GM12878 (cell line): ENCODE measurements at places on chromosomes 3 and 15. TPM values are rescaled to one million over a fixed set of nuclear protein-coding genes. Genes with fewer than 3 reads are reported as not detected.

The DENND4A gene
- total RNA-seq, result 46.7 and 50.1 TPM in 2 replicates

The CMTM8 gene
- total RNA-seq, result not detected in 2 replicates

DNA sequence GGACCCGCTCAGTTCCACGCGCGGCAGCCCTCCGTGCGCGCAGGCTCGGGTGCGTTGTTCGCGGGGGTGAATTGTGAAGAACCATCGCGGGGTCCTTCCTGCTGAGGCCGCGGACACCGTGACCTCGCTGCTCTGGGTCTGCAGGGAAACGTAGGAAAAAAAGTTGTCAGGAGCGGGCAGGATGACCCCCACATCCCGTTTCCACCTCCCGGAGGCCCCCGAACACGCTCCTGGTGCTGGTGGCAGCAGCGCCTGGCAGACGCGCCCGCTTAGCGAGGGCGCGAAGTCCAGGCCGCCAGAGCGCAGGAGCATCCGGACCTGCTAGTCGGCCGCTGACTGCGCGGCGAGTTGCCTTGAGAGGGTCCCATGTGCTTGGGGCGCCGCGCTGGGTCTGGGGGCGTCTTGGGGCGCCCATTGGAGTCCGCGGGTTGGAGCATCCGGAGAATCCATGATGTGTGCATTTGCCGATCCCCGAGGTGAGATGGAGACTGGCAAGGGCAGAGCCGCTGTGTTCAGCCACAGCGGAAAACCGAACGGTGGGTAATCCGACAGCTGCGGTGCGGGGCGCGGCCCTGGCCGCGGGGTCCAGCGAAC is 520 bp downstream of the GREM1 start:
- DNase-seq, result no peak

DNA sequence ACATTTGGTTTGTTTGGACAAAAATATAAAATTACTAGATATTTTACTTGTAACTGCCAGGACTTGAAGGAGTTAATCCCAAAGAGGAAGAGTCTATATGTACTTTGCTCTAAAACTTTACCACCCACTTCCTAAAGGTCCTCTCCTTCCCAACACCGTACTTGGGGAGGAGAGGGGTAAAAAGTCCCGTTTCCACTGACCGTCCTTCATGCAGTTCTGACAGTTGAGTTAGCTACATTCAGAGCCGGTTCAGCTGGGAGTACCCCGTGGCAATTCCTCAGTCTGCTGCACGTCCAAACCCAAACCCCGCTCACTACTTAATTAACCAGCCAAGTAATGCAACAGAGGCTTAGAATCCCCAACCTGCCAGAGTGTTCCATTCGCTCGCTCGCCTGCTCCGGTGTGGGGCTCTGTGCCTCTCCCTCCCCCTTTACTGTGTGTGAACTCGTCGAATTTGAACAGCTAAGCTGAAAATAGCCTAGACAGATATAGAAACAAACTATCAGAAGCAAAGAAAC is 519.7 kb downstream of the FOXP1 start:
- no peak for DNase-seq

GRCh38 chr15:66222273-66223198 is 31.0 kb downstream of the MEGF11 start:
- no peak for DNase-seq

DNA sequence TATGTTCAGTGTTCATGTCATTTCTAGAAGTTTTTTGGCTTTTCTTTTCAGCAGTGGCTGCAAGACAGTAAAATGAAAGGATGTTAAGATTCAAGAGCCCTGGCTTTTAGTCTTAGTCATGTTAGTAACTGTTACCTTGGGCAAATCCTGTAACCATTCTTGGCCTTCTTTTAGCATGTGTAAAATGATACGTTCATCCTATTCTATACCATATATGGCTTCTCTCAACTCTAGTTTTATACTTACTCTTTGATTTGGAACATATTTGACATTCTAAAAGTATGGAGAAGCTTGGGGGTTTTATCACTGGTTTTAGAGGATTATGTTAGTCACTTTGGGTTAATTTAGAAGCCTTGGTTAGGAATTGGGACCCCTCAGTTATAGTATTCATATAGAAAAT is 20.1 kb downstream of the GTF2E1 start:
- DNase-seq, result no peak

The TTC21A gene
- 2.6 and 2.7 TPM in 2 replicates for total RNA-seq

The RBPMS2 gene
- total RNA-seq, result 0.31 and 0.66 TPM in 2 replicates

The XCR1 gene
- 0.13 and 0.26 TPM in 2 replicates for total RNA-seq

The HMCES gene
- 25.5 and 33.4 TPM in 2 replicates for total RNA-seq

DNA sequence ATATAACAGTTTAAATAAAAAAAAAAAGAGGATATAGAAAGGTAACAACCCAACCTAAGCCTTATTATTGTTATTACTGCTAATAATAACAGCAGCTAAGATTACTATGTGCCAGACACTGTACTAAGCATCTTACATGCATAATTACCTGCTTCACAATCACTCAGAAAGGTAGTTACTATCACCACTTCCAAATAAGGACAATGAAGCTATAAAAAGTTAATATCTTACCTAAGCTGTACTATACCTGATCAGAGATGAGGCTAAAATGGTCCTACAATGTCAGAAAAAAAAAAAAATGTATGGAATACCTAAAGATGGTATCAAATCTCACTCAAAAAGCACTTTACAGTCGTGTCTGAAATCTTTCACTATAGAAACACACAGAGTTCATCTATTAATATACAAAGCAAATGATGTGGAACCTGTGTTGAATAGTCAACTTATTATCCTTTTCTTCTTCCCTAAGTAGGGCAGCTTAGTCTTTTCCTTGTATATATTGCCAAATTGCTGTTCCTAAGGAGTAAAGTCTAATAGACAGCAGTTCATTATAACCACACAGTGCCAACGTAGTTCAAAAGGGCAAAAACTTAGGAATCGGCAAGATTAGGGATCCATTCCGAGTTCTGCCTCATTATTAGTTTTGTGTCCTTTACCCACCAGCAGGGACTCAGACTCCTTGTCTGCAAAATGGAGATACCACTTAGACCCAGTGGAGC is 23.8 kb downstream of the GSK3B start:
- no peak for DNase-seq

DNA sequence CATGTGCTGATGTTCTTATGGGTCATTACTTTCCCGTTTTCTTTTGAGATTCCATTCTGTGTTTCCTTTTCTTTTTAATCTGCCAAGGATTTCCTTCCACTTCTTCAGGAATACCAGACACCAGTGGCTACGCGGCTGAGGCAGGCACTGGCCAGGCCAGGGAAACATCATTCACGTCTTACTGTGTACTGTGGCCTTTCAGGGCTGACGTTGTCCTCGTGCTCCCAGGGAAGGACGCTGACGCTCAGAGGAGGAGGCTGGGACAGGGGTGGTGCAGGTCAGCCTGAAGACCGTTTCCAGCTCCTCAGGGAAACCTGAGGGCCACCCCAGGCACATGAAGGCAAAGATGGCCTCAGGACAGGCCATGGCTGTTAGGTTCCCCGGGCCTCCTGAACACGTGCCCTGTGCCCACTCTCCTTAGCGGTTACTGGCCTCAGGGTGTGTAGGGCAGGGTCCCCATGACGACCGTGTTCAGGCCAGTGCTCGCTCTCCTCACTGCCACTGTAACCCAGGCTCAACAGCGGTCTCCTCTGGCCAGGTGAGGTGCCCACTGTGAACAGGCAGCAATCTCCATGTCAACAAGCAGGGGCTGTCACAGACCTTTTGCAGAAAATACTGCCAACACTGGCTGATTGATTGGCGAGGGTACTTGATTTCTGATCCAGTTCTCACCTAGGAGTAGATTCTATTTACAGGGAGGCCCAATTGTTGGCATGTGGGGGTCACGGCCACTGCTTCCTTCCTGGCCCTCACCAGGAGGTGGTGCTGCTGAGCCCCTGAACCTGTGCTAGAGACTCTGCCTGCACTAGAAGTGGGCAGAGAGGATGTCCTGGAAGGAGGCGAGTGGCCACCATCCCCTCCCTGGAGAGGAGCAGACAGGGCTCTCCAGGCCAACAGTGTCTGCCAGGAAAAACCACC is 169.5 kb downstream of the ATP10A start:
- DNase-seq, result no peak

DNA sequence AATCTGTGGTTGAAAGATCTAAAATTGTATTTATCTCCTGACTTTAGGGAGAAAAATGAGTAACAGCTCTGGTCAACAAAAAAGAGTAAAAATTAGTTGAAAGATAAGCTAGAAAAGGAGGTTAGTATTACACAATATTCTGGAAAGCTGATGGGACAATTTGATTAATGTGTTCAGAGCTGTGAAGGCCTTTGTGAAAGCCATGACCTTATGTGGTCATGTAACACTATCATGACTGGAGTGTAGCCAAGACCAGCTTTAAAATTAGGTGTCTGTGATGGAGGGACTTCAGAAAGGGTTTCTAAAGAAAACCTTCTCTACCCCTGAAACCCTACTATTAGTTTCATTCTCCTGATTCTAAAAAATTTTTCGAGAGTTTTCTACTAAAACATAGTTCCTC is 127.2 kb downstream of the NFKBIZ start:
- peak; percentile 74 for DNase-seq

GRCh38 chr15:50137330-50137761 is 18.3 kb upstream of the ATP8B4 start:
- DNase-seq, result no peak

- no peak for DNase-seq
Observed at GRCh38 chr3:150439657-150440056, 31.6 kb downstream of the TSC22D2 start.

The OR5K2 gene
- not detected in 2 replicates for total RNA-seq
